ENCODE measurements at places on chromosomes 4 and X.
A peak's percentile ranks its signal among the peaks of the same experiment; 100 is the strongest.

DNA sequence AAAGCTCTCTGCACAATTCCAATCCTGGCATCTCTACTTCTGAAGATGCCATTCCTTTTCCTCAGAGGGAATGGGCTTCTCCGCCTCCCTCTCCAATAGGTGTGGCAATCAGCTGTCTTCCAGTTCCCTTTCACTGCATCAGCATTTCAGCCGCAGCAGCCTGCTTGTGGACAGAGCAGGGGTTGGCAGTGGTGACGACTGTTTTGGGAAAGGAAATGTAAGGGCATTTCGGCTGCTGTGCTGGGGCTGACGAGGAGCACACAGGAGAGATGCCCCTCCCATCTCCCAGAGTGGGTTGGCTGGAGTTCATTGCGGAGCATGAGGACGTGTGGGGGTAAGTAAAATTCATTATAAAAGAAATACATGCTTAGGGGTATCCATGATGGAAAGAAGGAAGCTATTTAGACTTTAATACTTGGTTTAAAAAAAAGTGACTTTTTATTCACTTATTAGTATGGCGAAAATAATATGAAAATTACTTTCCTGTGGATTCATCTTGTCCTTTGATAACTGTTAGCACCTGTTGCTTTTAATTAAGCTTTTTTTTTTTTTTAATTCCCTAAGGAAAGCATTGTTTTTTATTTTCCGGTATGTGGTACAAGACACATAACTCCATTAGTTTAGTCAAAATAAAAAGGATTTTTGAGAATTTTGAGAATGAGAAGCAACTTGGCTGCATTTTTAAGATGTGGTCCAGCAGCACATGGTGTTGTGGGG lies at the start of gene LIMCH1:
TSS of gene LIMCH1 (plus strand) at position 141 of the 717 bp plus-strand sequence. CDS start 67,839 bp downstream, outside the sequence.
- no peak for DNase-seq

GRCh38 chr4:81421346-81422218 lies 50.1 kb downstream of the RASGEF1B start:
- no peak for DNase-seq

DNA sequence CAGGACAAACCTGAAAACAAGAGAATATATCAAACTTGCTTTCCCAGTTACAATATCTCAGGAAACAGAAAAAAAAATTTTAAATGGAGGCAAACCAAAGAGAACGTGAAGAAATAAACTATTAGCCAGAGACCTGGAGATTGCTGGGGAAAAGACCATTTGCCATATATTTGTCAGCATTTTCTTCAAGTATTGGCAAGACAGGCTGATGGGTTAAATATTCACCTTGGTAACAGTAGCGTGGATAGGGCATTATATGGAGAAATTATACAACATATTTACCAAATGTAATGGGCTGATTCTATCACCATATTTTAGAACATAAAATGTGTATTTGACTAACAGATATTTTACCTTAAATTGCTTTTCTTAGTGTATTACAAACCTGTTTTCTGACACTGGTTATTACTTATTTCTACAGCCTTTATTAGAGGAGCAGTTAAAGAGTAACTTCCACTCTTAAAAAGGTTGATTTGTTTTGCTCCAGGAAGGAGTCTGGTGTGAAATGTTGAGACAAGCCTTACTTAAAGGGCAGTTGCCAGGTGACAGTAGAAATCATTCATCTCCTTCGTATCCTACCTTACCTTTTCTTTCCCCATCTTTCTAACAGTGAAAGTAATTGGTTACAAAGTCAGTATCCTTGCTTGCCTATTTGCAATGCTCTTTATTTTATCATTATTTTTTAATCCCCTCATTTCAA lies 575.5 kb downstream of the GBA3 start:
- DNase-seq, result no peak

- DNase-seq, result no peak
These were observed 75.8 kb downstream of the ATG4A start for GRCh38 chrX:108167211-108167872.

GRCh38 chr4:86960557-86960961 lies 25.7 kb downstream of the AFF1 start:
- DNase-seq, result no peak

- no peak for DNase-seq
These were observed 77.2 kb upstream of the IL1RAPL2 start for GRCh38 chrX:104488811-104489210.

- no peak for DNase-seq
These were observed 159.9 kb downstream of the UNC5C start for GRCh38 chr4:95388911-95389310.

DNA sequence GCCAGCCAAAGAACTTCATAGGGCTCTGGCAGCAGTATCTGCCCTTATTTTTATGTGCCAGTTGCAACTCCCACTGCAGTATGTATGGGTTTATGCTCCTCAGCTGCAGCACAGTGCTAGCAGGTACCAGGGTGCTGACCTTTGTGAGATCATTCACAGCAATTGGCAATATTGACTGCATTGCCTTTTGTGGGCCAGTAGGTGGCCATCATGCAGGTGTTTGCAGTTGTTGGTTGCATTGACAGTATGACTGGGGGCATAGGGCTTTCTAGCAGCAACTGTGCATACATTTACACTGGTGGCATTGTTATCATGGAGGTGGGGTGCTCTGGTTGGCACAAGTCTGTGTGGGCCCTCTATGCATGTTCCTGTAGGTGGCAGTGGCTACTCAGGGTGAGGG lies 42.5 kb downstream of the FAAH2 start:
- no peak for DNase-seq

GRCh38 chr4:6190486-6190885 lies 9.9 kb downstream of the JAKMIP1 start:
- DNase-seq, result no peak

DNA sequence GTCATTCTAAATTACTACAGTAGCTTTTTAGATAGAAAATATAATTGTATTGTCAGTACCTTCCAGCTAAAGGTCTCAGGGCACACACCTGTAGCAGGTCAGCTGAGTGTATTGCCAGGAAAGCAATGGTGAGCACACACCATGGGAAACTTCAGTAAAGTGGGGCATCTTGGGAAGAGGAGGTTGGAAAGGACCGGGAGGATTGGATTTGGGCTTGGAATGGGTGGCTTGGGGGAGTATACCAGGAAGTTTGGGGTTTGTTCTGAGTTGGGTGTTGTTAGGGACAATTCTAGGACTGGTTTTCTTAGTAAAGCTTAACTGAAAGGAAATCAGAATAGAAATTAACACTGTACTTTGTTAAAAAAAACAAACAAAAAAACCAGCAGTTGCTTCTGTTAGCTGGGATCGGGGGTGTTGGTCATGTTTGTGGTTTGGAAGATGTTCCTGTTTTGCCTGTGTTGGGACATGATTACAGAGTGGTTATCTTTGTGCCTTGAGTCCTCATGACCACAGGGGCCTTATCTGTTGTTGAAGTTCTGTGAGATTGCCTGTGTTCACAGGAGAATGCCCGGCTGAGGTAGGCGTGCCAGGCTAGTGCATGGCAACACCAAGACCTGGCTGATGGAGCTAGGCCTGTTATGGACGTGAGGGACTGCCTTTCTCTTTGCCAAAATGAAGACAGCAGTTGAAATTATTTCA lies 35.1 kb downstream of the PRIMPOL start:
- DNase-seq, result no peak

GRCh38 chr4:90030953-90031352 lies 96.2 kb upstream of the CCSER1 start:
- DNase-seq, result no peak

GRCh38 chrX:112056886-112057285 lies 25.7 kb downstream of the TRPC5 start:
- no peak for DNase-seq

GRCh38 chr4:154616731-154617130 lies 4.3 kb upstream of the FGG start:
- DNase-seq, result no peak

GRCh38 chr4:119124352-119124751 lies 11.3 kb upstream of the MYOZ2 start:
- DNase-seq, result no peak

DNA sequence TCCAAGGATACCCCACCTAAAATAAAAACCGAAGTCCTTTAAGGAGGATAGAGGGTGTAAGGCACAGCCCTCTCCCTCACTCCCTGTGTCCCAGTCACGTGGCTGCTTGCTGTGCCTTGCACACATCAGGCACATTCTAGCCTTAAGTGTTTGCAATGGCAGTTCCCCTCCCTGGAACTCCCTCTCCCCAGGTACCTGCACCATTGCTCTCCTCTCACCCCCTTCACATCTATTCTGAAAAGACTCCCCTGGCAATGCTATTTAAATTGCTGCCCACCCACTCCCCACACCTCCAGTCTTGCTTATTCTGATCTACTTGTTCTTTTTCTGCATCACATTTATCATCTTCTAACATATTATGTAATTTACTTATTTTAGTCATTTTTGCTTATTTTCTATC lies 91.6 kb upstream of the LNX1 start:
- DNase-seq, result no peak

GRCh38 chr4:173205656-173206055 lies 37.0 kb downstream of the GALNT7 start:
- no peak for DNase-seq

GRCh38 chr4:174522183-174523024 lies at the start of gene HPGD:
Gene HPGD, minus strand, starts transcription at chr4:174522488. Its CDS starts 37 bp downstream, at chr4:174522451.
- peak; percentile 55 for DNase-seq

GRCh38 chr4:10697086-10697485 lies 12.5 kb upstream of the CLNK start:
- DNase-seq, result peak; percentile 29

DNA sequence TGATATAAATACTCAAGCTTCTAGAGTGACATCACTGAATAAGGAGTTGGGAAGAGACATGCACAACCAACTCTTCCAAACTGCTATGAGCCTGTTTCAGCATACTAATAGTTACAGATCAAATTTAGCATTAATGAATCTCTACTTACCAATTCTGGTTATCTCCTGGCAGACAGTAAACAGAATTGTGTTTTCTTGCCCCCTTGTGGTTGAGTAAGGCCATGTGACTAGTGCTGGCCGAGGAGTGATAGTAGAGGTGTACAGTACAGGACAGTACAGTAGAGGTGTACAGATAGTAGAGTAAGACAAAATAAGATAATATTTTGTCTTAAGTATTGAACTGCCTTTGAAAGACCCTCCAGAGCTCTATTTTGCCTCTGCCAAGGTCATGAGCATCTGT lies 681.4 kb downstream of the GABRG1 start:
- peak; percentile 19 for DNase-seq

DNA sequence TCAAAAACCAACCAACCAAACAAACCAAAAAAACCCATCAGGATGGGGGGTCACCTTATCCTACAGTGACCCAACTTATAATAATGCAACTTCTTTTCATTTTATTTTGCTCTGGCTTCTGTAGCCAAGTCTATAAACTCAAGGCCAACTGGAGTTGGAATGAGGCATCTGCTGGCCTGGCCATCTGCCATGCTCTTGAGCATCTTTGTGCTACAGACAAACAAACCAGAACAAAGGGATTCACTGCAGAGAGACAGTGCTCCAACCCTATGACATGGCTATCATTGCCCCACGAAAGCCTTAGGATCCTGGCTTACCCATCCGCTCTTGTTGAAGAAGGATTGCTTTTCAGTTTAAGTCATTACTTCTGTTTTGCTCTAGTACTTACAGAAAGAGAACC lies 49.2 kb upstream of the SCRG1 start:
- DNase-seq, result peak; percentile 76

DNA sequence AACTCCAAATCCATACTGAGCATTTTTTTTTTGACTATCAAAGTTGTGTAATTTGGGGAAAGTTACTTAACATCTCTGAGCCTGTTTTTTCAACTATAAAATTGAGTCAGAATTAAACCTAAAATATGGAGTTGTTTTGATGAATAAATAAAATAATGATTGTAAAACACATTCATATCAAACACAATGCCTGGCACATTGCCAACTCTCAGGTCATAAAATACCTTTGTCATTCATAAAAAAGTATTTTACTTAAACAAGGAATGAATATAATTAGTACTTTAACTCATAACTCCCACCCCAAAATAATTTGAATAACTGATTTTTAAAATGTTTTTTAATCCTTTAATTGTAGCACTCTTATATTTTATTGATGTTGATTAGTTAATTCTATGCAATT lies 3.8 kb upstream of the GPR174 start:
- no peak for DNase-seq
